ENCODE measurements at places on chromosomes 4 and X.

GRCh38 chrX:74906417-74906816 is 18.8 kb downstream of the NEXMIF start:
- no peak for DNase-seq

DNA sequence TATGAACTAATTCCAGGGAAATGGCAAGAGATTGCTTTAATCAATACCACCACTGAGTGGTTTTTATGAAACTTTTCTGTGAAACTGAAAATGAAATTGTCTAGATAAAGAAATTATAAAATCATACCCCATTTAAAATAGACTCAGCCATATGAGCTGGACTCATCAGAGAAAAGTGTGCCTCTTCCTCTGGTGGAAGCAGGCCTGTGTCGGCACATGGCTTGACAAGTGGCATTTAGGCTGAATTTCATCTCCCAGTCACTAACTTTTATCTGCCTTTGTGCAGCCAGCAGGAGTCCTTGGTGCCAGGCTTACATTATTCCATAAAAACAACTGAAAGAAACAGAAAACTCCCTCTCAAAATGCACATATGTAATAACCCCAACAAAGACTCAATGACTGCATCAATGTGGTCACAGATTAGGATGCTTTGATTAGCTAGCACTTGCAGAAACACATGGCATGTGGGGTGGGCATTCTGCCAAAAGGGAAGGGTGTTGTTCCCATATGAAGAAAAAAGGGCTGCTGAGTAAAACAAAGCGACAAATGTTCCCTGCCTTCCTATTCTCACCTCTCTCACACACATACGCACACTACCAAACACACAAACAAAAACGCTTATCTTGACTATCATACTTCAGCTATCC is 232.3 kb downstream of the PABPC4L start:
- no peak for DNase-seq

GRCh38 chrX:150625097-150625496 is 56.7 kb downstream of the MTM1 start:
- DNase-seq = no peak

DNA sequence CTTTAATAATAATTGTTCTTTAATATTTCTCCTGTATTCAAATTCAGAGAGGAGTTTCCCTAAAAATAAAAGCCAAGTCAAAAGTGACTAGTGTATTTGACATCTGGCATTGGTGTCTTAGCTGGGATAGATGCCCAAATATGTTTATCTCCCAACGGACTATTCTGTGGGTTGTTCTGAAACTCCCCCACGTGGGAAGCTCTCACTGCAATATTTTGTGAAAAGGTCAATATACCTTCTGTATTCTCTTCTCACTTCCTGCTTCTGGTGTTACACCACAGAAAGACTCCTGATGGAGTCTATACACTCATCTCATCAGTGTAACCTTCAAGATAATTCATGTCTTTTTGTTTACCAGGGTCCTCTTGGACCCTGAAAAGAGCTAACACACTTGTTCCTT is 2052.8 kb upstream of the TENM3 start:
- no peak for DNase-seq

- DNase-seq = no peak
Measured at GRCh38 chr4:7547368-7548040, 112.8 kb upstream of the PSAPL1 start.

All from kidney tubule cell (primary cell).